GM12891 (cell line): ENCODE measurements at places on chromosomes 3 and 15.

GRCh38 chr3:122515870-122516269, 1.1 kb upstream of the KPNA1 start:
- DNase-seq = no peak

DNA sequence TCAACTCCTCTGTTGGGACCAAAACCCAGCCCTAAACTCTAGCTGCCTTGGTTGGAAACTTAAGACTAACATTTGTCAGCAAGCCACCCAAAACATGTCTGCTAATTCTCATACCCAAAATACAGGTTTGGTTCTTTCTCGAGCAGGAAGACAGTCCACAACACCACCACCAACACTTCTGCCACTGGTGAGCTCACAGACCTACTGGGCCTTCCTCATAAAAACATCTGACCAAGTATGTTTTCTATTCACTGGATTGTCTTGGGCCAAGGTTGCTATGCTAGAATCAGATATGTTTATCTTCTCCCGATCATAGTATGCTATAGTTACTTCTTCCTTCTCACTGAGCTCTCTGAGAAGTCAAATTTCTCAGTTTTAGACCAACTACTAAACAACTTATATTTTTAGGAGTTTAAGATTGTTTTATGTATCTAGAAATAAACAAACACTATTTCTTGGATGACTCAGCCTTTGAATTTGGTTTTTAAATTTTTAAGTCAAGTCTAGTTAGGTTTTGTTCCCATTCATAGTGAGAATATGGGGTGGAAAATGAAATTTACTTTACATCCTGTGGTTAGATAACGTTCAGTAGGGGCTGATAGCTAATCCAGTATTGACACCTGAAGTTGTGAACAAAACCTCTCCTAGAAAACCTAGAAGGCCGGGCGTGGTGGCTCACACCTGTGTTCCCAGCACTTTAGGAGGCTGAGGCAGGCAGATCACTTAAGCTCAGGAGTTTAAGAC, 360.5 kb downstream of the RSL24D1 start:
- DNase-seq = no peak

GRCh38 chr3:64331605-64332004, 106.3 kb upstream of the PRICKLE2 start:
- no peak for DNase-seq

- DNase-seq = no peak
Measured at GRCh38 chr3:115876876-115877614, 253.7 kb downstream of the GAP43 start.

DNA sequence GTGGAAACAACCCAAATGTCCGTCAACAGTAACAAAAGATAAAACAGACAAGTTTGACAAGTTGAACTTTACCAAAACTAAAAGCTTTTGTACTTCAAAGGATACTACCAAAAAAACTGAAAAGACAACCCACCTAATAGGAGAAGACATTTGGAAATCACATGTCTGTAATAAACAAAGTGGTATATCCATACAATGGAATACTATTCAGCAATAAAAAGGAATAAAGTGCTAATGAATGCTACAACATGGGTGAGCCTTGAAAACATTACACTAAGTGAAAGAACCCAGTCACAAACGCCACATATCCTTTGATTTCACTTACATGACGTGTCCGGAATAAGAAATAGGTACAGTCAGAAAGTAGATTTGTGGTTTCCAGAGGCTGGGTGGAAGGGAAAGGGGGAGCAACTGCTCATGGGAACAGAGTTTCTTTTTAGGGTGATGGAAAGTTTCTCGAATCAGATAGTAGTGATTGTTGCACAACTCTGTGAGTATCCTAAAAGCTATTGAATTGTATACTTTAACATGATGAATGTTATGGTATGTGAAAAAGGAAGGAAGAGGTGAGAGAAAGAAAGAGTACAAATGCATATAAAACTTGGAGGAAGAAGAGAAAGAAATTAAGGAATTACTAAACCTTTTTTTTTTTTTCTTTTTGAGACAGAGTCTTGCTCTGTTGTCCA, 72.7 kb upstream of the ABHD2 start:
- DNase-seq = no peak

- DNase-seq = no peak
Measured at GRCh38 chr15:89090791-89091626, 2.8 kb downstream of the ABHD2 start.

GRCh38 chr3:195101927-195102608, 168.9 kb downstream of the XXYLT1 start:
- no peak for DNase-seq

DNA sequence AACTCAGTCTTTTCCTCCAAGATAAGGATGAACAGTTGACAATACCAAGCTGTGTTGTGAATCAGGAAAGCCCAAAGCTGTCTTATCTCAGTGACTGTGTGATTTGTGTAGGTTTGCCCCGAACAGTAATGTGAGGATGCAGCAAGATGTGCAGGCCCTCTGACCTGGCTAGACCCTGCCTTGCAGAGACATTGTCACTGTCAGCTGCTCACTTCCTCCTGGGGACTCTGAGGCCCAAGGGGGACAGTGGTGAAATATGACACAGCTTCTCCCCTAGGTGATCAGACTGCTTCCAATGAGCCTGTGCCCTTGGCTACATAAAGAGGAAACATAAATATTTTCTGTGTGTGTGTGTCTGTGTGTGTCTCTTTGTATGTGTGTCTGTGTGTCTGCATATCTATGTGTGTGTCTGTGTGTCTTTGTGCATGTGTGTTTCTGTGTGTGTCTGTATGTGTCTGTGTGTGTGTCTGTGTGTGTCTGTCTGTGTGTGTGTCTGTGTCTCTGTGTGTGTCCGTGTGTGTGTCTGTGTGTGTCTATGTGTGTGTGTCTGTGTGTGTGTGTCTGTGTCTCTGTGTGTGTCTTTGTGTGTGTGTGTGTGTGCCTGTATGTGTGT, 21.7 kb downstream of the LRRK1 start:
- DNase-seq = no peak

DNA sequence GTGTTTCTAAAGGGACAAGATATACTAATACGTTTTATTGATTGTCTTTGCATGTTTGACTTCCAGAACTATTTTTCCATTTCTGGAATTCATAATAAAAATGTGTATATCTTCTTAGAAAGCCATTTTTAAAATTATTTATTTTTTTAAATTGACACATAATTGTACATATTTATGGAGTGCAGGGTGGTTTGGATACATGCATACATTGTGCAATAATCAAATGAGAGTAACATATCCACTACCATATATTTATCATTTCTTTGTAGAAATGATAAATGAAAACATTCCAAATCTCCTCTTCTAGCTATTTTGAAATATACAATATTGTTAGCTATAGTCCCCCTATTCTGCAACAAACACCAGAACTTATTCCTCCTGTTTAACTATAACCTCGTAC, 156.5 kb upstream of the ABI3BP start:
- no peak for DNase-seq

DNA sequence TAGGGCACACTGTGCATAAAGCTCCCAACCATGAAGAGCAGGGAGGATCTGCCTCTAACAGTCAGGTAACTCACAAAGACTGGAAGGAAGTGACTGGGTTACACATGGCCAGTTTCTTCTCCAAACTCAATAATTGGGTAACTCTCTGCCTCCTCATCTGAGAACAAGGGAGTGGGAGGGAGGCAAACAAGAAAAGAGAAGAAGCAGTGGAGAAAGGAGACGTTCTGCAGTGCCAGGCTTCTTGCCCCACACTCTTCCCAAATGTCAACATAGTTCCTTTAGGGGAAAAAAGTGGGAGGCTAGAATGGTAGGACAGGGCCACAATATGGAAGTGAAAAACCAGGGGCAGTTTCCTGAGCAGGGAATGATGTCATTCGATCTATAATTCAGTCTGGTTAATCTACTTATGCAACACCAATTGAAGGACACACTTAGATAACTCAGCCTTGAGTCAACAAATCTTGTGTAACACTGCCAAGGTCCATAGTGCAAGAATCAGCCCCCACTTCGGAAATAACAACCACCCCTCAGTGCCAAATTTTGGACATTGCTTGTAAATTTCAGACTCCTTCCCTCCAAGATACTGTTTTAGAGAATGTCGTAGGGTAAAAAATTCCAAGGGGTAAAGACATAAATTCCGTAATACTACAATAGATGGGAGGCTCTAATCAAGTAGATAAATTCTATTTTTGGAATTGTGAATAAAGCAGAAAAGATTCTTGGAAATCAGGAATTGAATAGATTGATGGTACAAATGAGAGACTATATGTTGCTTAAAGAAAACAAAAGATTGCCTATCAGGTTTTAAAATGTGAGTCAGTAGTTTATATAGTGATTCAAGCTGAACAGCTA, 143.0 kb downstream of the LPP start:
- DNase-seq = no peak

GRCh38 chr15:68445351-68445750, 13.4 kb upstream of the ITGA11 start:
- no peak for DNase-seq

GRCh38 chr3:171790898-171791691, 19.2 kb downstream of the PLD1 start:
- DNase-seq = no peak

DNA sequence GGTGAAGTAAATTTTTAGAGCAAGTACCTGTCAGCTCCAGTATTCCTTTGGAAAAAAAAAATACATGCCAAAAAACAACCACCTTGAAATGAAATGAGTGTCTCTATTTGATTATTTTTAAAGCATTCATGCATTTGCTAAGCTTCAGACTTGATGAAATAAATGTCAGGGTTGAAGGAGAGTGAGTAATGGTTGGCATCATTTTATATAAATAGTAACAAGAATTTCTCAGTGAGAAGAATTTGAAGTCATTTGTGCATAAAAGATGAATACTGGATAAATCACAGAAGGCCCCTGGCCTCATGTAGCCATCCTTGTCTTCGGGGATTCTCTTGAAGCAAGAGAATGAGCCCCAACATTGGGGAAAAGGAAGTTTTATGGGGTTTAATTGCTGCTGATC, 318.4 kb downstream of the LPP start:
- no peak for DNase-seq

DNA sequence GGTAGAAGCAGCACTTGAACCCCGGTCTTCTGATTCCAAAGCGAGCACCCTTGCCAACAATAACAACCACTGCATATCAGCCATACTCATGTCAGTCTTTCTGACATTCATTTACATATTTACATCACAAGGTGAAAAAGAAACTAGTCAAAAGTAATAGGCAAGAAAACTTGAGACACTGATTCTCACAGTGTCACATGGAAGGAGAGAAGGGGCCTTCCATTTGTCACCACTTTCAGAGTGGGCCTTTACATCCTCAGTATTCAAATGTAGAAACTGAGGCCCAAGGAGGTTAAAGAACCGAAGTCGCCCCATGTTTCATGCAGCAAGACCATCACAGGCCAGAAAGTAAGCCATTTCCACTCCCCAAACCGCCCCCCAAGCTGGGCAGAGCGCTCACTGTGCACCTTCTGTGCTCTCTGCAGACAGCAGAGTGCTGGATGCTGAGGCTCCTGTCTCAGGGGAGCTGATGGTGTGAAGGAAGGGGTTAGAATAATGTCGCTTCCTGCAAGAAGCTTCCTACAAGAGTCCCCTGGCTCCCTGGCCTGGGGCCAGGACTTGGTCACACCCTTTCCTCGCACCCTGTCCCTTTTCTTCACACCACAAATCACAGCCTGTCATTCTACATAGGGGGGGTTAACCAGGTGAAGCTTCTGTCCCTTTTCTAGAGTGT, 260.1 kb downstream of the UACA start:
- DNase-seq = no peak

DNA sequence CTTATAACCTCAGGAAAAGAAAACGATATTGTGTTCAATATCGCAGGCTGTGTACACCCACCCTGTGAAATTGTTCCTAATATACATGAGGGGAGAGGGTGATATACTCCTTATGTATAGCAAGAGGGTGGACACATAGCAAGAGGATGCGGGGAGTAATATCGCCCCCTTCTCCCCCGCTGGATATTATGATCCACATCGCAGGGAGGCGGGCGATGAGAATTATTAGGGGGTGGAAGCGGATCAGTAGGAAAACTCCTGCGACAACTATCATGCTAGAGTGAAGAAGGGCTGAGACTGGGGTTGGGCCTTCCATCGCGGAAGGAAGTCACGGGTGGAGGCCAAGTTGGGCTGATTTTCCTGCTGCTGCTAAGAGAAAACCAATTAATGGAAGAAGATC, 24.9 kb upstream of the BMF start:
- DNase-seq = no peak

- DNase-seq = no peak
Measured at GRCh38 chr3:141940194-141940776, 63.8 kb downstream of the ATP1B3 start.

DNA sequence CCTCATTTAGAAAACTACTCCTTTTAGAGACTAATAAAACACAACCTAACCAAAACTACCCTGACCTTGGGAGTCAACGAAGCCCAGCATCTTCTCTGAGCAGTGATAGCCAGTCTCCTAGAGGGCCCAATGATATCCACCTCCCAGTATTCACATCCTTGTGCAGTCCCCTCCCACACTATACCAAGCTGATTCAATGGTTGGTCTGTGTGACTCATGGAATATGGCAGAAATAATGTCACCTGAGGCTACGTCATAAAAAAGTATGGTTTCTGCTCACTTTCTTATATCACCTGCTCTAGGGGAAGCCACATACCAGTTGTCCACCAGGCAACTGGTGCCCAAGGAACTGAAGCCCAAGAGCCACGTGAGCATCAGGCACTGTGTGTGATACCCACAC, 21.4 kb upstream of the USF3 start:
- no peak for DNase-seq

- DNase-seq = no peak
Measured at GRCh38 chr15:96366526-96366877, 36.0 kb downstream of the NR2F2 start.

- DNase-seq = no peak
Measured at GRCh38 chr3:23236890-23237289, 33.8 kb downstream of the UBE2E2 start.

DNA sequence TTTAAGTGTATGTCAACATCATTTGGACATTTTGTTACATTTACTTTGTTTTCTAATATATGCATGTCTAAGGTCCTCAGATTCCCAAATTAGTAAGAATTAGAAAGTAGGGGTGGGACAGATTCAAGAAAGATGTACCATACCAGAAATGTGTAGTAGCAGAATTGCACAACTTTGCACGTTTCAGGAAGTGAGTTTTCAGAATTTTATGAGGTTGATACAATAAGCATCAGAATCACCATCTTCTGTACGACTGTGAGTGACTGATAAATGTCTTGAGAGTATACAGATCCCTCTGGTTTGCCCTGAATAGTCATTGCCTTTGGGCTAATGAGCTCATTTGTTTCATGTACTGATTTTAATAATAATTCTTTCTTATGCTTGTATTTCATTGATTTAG, 9.3 kb downstream of the ARIH2 start:
- no peak for DNase-seq
